ENCODE measurements at places on chromosomes 3 and 15. TPM values are rescaled to one million over a fixed set of nuclear protein-coding genes. Genes with fewer than 3 reads are reported as not detected.
A peak's percentile ranks its signal among the peaks of the same experiment; 100 is the strongest.

- no peak for DNase-seq
Observed at GRCh38 chr15:79828447-79828846, 68.4 kb downstream of the MTHFS start.

Gene CFAP100
- not detected for total RNA-seq

DNA sequence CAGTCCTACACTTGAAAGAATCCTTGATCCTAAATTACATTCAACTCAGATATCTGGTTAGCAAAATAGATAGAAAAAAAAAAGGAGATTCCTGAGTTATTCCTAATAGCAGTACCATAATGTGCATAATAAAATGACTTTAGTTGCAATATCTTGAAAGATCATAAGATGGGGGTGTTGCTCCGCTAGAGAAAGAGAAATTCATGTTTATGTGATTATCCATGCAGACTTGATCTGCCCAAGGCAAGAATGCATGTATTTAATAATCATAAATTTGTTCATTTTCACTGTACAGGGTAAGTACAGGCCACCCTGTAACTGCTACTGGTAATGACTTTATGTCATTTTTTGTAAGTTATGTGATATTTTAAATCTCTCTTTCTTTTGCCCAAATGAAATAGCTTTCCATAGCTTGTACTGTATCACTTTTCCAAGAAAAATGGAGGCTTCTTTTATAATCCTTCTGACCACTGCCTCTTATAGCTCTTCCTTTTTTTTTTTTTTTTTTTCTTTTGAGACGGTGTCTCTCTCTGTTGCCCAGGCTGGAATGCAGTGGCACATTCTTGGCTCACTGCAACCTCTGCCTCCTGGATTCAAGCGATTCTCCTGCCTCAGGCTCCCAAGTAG is 84.6 kb downstream of the HCN4 start:
- peak; percentile 26 for DNase-seq

Gene MKRN3
- total RNA-seq = 0.86 TPM

DNA sequence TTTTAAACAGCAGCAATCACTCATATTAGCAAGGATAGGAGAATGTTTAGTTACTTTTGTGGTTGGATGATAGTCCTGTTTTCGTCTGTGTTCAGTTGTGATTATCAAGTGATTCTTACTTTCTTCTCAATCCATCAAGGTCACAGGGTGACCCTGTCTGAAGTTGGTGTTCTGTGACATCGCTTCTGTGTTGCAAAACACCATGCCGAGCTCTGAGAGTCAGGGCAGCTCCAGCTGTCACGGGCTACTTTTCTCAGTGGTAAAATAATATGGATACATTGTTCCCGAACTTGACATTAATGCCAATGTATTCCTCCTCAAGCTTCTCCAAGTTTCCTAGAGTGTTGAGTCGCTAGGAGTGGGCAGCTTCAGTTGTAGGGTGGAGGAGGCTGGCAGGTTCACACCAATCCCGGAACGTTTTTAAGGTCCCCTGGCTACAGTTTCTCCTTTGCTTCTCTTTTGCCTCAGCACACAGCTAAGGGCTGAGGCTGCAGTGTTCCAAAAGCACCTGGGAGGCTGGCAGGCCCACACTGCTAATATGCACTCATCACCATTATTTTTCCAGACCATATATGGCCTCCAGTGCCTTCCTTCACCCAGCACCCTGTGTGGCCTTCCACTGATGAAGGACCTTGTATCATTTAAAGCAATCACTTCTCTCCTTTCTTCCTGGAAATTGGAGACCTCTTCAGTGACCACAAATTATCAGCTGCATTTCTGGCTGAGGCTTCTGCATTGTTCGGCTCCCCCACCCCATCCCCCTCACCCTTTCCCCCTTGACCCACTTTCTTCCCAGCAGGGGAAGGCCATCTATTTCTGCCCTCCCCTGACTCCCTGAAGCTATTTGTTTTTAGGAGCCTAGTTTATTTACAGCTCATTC is 25.8 kb downstream of the COLQ start:
- DNase-seq = no peak

Gene TTC23
- 20.9 TPM for total RNA-seq

- DNase-seq = no peak
Observed at GRCh38 chr15:86054338-86054737, 25.3 kb upstream of the AGBL1 start.

Gene CFAP92
- not detected for total RNA-seq

DNA sequence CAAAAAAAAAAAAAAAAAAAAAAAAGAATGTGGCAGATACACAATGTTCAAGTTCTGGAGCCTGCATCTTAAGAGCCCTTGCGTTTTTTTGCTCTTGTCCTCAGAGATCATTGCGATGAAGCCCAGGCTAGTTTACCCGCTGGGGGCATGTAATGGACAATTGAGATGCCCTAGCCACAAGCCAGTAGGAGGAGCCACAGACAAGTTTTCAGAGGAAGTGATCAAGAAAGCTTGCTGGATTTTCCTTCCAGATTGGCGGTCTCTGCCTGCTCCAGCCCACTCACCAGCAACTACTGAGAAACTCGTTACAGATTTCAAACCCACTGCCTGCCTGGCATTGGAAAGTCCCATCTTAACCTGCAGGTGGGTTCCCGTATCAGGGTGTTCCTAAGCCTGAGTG is 192.1 kb upstream of the EOMES start:
- DNase-seq = no peak

DNA sequence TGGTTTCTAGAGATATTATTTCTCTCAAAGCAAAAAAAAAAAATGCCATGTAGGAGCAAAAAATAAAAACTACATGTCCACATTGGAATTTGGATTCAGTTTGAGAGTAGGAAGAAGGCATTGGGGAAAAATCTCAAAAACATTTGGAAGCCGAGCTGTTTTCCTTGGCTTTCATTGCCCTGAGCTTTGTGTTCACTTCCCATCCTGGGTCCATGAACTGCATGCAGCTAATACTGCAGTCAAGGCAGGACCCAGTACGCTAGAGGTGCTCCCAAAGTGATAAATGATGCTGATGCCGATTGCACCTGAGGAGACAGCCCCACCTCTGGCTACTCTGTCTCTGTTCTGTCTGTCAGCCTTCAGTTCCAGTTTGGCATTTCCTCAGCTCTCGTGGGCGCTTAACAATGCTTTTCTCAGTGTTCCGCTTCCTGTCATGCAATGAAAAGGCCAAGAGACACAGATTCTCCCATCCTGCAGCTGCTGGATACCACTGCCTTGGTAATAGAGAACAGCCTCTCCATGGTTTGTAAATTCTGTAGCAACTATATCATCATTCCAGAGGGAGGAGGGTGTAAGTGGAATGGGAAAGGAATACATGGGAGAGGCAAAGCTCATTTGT is 181.8 kb downstream of the RYR3 start:
- no peak for DNase-seq

Gene ZDHHC19
- not detected for total RNA-seq

Gene MOBP
- not detected for total RNA-seq

Gene CCDC39
- total RNA-seq = under 0.01 TPM

DNA sequence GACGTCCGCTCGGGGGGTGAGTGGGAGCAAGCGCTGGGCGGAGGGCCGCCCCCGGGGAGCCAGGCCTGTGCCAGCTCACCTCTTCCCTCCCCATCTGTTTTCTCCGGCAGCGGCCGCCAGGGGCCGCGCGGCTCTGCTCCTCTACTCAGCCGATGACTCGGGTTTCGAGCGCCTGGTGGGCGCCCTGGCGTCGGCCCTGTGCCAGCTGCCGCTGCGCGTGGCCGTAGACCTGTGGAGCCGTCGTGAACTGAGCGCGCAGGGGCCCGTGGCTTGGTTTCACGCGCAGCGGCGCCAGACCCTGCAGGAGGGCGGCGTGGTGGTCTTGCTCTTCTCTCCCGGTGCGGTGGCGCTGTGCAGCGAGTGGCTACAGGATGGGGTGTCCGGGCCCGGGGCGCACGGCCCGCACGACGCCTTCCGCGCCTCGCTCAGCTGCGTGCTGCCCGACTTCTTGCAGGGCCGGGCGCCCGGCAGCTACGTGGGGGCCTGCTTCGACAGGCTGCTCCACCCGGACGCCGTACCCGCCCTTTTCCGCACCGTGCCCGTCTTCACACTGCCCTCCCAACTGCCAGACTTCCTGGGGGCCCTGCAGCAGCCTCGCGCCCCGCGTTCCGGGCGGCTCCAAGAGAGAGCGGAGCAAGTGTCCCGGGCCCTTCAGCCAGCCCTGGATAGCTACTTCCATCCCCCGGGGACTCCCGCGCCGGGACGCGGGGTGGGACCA is 632 bp upstream of the CRELD1 start:
- peak; percentile 71 for DNase-seq

DNA sequence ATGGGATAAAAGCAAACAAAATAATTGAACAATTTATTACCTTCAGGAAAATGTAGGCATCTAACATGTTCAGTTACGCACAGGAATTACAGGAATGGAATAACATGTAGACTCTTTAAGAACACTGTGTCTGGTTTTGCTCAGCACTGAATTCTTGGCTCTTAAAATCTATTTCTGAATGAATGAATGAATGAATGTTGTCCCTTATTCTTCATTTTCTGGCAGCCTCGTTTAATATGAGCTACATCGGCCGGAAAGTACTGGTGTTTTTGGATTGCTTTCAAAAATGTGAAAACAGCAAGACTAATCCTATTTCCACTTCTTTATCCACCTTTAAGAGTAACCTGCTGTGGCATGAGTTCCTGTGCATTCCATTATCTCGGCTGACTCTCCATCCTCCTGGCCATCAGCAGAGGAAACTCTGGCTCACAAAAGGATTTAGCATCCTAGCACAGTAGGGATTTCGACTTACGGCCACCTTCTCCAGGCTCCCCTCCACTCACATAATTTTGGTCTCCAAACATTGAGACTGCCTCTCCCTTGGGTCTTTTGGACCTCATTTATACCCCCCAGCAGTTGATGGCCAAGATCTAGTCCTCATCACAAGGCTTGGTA is 145.3 kb downstream of the FOXP1 start:
- no peak for DNase-seq

- DNase-seq = peak; percentile 66
Observed at GRCh38 chr15:70806992-70807712, 43.8 kb upstream of the UACA start.

Gene AADAC
- 0.32 TPM for total RNA-seq

- peak; percentile 35 for DNase-seq
Observed at GRCh38 chr3:183427876-183428446, 458 bp downstream of the MCF2L2 start.

Gene STRA6
- 52.7 TPM for total RNA-seq

DNA sequence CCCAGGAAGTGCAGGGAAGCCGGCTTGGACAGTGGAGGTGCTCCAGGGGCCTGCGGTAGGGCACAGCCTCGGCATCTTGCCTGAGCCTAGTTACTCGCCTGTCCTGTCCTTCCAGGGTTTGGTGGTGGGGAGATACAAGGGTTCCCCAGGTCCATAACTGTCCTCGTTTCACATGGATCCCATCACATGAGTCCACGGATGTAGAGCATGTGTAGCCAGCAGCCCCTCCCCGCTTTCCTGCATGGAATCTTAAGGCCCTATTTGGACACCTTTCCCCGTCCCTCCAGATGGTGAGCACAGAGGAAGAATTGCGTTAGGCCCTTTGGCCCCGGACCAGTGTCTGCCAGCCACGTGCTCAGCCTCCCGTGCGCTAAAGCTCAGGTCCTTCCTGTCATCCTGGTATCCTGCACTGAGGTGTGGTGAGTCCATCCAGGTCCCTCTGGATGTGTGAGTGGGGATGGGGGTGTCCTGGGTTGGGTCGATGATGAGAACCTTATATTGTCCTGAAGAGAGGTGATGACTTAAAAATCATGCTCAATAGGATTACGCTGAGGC is 230.4 kb downstream of the SNRPN start:
- DNase-seq = no peak

DNA sequence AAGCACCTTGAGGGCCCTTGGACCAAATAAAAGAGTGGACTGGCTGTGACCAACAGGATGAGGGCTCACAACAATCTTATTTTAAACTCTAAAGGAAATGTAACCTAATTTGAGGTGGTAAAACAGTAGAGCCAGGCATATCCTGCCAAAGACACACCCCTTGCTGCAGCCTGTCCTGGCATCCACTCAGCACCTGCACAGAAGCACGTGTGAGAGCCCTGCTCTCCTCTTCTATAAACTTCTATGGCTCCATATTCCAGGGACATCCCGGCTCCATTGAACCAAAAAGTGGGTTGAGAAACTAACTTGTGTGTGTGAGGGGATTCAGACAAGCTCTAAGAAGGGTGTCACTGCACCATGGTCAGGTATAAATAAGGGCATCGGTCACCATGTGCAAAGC is 190.9 kb upstream of the CHRNA7 start:
- no peak for DNase-seq

Gene ADAMTS17
- under 0.01 TPM for total RNA-seq

GRCh38 chr15:98684436-98684835 is 36.1 kb downstream of the IGF1R start:
- DNase-seq = peak; percentile 95

DNA sequence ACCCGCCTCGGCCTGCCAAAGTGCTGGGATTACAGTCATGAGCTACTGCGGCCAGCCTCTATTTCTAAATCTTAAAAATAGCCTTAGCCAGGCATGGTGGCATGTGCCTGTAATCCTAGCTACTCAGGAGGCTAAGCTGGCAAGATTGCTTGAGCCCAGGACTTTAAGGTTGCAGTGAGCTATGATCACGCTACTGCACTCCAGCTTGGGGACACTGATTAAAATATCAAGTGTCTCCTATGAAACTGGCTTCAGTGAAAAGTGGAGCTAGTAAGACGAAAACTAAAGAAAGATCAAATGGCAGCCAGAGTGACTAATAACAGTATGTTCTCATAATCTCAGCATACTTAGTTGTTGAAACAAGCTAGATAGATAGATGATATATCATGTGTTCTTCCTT is 112.5 kb downstream of the STT3B start:
- no peak for DNase-seq

Gene AMT
- 1.3 TPM for total RNA-seq

DNA sequence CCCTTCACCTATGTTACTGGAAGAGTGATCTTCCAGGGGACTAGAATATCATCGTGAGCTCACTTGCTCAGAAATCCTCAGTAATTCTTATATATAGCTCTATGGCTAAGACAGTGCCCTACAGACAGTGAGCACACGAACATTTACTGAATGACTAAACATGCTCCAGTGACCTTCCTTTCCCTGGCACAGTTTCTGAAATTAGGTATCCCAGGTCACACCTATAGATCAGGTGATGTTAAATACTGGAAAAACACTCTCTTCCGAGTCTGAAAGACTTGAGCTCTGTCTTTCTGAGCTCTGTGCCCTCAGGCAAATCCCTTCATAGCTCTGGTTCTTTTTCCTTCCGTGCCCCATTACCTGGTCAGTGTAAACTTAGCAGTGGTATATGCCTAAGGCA is 239.4 kb upstream of the LRIG1 start:
- DNase-seq = no peak

Gene MED12L
- total RNA-seq = 0.32 TPM

- DNase-seq = no peak
Observed at GRCh38 chr15:85906640-85907039, 111.9 kb upstream of the KLHL25 start.

Gene U2SURP
- total RNA-seq = 86.4 TPM

Gene TMC3
- total RNA-seq = not detected

- DNase-seq = no peak
Observed at GRCh38 chr3:170363471-170363994, 6.0 kb downstream of the SKIL start.

- DNase-seq = no peak
Observed at GRCh38 chr3:50224639-50225038, 11.4 kb upstream of the GNAI2 start.

Gene WDR48
- 19.6 TPM for total RNA-seq

Gene HIGD2B
- total RNA-seq = 0.32 TPM
